ENCODE measurements at places on chromosomes 2 and 18.

GRCh38 chr2:196099916-196100315, 31.3 kb upstream of the DNAH7 start:
- no peak for DNase-seq

- DNase-seq: no peak
Observed at GRCh38 chr2:34534341-34534740, 935.2 kb upstream of the FAM98A start.

DNA sequence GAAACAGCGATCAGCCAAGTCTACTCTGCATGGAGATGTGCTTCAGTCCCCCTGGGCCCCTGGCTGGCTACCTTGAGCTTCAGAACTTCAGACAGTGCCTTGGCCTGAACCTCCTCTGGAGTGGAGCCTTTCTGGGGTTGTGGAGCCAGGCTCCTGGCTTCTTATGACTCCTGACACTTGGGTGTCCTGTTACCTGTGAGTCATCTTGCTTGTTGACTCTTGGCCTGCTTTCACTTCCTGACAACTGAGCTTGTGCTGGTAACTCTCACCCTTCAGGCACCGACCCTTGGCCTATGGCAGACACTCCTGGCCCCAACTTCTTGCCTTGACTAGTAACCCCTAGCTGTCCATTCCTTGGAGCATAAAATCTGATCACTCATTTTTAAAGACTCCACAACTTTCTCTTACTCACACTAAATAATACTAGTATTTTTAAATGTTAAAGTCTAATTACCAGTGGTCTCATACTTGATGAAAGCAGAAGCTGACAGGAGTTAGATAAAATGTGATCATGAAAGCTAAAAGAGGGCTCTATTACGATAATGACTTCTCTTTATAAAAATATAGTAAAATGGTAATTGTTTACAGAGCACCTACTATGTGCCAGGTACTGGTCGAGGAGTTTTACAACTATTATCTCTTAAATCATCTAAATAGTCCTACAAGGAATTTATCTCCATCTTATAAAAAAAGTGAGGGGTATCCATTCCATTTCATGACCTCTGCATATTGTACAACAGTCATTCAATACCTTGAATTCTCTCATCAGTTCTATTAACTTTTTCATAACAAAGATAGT, 46.3 kb upstream of the VIT start:
- no peak for DNase-seq

GRCh38 chr2:68992933-68993332, 18.5 kb downstream of the GKN1 start:
- no peak for DNase-seq

DNA sequence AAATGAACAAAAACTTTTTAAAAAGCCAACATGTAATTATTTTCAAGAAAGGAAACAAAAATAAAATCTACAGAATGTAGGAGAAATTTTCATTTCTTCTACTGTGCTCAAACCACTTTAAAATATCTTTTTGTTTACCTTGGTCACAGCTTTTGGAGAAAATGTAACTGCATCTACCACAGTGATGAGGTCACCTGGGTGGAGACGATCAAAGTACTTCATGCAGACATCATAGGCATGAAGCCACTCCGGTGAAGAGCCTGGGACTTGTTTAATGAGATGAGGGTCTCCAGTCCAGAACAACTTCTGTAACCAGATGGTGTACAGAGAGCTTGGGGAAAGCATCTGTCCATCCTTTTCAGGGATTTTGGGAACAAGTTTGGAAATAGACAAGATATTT, 285.8 kb downstream of the NBAS start:
- DNase-seq: no peak

DNA sequence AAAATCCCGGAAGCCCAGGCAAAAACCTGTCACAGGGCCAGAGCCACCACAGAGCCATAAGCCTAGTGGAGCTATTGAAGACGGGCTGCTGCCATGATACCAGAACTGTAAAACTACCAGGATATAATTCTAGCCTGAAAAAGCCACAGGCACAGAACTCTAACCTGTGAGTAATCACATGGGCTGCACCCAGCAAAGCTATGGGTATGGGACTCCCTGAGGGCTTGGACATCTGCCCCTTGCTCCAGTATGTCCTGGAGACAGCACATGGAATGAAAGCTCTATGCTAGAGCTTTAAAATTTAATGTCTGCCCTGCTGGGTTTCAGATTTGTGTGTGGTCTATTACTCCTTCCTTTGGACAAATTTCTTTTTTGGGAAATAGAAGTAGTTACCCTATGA, 2183.6 kb upstream of the CELF4 start:
- DNase-seq: no peak

GRCh38 chr2:101699755-101700461, 2.4 kb downstream of the MAP4K4 start:
- DNase-seq: no peak

- DNase-seq: no peak
Observed at GRCh38 chr2:29245742-29246382, 130.6 kb downstream of the CLIP4 start.

- no peak for DNase-seq
Observed at GRCh38 chr2:181070119-181070835, 89.9 kb downstream of the UBE2E3 start.

GRCh38 chr2:189628817-189629530, 32.3 kb upstream of the ASNSD1 start:
- DNase-seq: no peak

- no peak for DNase-seq
Observed at GRCh38 chr2:28322981-28323396, 69.7 kb upstream of the FOSL2 start.

DNA sequence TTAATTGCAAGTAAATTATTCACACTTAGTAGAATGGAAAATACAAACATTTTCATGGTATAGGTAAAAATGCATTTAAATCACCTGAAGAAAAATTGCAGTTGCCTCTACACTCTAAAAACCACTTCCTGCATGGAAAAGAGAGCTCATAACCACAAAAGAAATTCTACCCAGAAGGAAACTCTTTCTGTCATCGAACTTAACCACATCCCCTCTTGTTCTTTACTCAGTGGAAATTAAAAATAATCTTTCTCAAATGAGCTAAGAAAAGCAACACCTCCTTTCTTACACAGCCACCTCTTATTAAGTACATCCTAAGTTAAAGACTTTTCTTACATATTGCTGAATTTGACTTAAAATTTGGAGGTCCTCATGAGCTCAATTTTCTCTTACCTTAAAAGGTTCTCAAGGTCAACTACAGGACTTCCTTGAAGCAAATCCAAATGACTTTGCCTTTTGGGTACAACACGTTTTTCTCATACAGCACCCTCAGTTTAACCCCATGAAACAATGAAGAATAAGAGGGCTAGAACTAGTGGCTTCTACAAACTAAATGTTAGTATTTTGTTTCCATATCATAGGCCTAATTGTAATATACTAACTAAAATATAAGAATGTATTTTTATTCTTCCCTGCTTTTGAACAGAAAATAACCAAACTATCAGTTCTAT, 109.1 kb upstream of the CRIM1 start:
- no peak for DNase-seq
